ENCODE measurements at places on chromosomes 2 and 18. TPM values are rescaled to one million over a fixed set of nuclear protein-coding genes. Genes with fewer than 3 reads are reported as not detected.

DNA sequence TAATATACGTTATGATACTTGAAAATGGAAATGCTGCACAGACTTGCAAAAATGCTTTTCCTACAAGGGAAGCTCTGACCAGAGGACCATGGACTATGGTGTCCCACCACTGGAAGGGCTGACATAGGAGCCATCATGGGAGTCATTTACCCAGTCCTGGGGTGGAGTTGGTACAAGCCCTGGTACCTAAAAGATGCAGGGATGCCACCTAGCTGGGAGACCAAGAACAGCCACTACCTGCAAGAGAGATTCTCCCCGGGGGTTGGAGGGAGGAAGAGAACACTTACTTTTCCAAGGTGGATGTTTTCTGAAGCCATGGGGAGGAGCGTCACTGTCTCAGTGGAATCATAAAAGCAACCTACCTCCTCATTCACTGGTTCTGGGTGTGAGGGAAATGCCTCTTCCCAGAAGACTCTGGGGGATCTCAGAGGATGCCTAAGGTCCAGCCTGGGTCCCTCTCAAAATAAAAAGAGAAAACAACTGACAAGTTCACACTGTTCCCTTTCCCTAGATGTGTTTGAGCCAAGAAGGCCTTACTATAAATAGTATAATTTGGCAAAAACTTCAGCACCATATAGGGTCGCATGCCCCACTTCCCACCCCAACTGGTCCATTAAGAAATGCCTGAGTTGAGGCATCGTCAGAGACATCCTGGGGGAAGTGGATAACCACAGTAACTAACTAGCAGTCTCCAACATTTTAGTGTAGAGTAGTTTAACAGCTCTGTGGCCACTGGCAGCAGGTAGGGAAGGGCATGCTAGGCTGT lies 39.9 kb downstream of the REEP1 start:
- no peaks in the 10 kb centered on the region for H3K27me3 ChIP-seq
- H3K4me1 ChIP-seq, result peaks cover 48% of the 10 kb centered on the region

DNA sequence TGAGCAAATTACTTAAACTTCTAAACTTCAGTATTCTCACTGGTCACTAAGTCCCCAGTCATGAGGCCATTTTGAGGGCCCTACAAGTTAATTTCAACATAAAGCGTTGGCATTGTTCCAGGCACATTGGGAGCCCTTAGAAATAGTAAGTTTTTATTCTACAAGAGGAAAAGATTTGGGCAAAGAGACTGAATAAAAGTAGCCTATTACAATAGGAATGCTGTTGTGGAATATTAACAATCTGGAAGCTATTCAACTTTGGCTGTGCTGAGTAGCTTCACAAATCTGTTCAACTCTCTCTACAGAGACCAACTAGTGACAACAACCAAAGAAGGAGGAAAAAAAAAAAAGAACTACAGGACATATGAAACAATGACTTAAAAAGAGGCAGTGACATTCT lies 1287.5 kb upstream of the NXPH2 start:
- H3K27ac ChIP-seq, result no peak overlapping the region
- no peak for DNase-seq
- no peaks in the 10 kb centered on the region for H3K27me3 ChIP-seq
- H3K4me3 ChIP-seq, result no peak overlapping the region

GRCh38 chr2:142291969-142292368 lies 161.2 kb upstream of the LRP1B start:
- H3K4me3 ChIP-seq, result no peak overlapping the region
- no peak overlapping the region for H3K27ac ChIP-seq
- no peaks in the 10 kb centered on the region for H3K4me1 ChIP-seq

The GCA gene
- total RNA-seq, result 26.1 TPM

GRCh38 chr2:130835766-130836015 lies 1.0 kb upstream of the ARHGEF4 start:
- no peaks in the 10 kb centered on the region for H3K4me1 ChIP-seq
- H3K27me3 ChIP-seq, result no peaks in the 10 kb centered on the region
- H3K36me3 ChIP-seq, result no peaks in the 10 kb centered on the region
- H3K4me3 ChIP-seq, result no peak overlapping the region
- H3K27ac ChIP-seq, result no peak overlapping the region

DNA sequence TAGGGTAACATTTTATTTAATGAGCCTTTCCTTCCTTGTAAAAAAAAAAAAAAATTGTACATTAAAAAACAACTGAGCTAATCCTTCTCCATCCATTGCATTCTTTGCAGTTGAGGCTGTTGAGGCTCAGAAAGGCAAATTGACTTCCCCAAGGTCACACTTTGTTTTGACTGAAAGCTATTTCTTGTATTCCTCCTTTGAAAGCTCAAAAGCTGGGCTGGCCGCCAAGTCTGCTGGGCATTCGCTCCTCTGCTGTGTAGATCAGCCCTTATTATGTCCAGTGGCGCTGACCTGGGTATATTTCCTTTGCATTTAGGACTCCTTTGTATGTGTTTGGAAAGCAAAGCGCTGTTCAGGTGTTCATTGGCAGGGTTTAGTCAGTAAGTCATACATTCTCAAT lies 44.0 kb downstream of the SGPP2 start:
- H3K4me3 ChIP-seq, result no peak overlapping the region
- no peaks in the 10 kb centered on the region for H3K27me3 ChIP-seq
- H3K27ac ChIP-seq, result no peak overlapping the region

The IFIH1 gene
- 8.2 TPM for total RNA-seq

GRCh38 chr2:106658616-106659015 lies 171.5 kb downstream of the CD8B2 start:
- DNase-seq, result no peak
- H3K36me3 ChIP-seq, result no peaks in the 10 kb centered on the region
- H3K27me3 ChIP-seq, result no peaks in the 10 kb centered on the region
- H3K27ac ChIP-seq, result no peak overlapping the region
